ENCODE measurements at places on chromosomes 6 and 20. TPM values are rescaled to one million over a fixed set of nuclear protein-coding genes. Genes with fewer than 3 reads are reported as not detected.

Gene DEFB132
- total RNA-seq: not detected

Gene ADTRP
- total RNA-seq: 0.54 TPM

Gene MDFI
- total RNA-seq: 23.9 TPM

Gene ZNF391
- 3.7 TPM for total RNA-seq

Gene RAMACL
- total RNA-seq: 2.2 TPM

Gene POPDC3
- 3.8 TPM for total RNA-seq

Gene NNAT
- total RNA-seq: not detected

Gene KIAA0408
- total RNA-seq: 0.91 TPM

Gene GJA1
- 147 TPM for total RNA-seq

Gene MUCL3
- total RNA-seq: 0.07 TPM

DNA sequence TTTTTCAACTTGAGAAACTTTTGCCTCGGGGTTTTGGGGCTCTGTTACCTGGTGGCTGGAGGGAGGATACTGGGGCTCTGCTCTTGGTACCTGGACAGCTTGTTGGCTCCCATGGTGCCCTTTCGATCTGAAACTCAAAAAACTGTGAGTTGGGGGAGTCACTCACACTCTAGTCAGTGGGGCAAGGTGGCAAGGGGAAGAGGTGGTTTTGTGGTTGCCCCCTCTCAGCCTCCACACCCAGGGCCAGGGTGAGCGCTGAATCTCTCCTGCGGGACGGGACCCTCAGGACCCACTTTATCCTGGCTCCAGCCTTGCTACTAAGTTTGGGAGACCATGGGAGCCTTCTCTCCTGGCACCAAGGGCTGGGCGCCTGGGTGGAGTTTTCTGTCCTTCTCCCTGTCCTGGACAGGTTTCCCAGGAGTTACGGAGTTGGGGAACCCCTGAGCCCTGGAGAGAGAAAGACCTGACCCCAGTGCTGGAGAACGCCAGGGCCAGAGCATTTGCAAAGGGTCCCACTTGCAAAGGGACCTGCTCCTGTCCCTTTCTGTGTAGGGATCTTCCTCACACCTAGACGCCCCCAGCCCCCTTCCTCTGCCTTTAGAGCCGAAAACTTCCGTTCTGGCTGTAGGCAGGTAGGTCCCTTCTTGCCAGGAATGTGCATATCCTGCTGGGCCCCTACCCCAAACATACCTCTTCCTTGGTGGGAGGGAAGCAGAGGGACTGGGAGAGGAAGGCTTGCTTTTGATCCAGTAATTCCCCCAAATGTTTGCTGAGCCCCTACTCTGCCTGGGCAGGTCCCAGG, 2.9 kb downstream of the FOXP4 start:
- H3K4me1 ChIP-seq: peaks cover 11% of the 10 kb centered on the region
- H3K27me3 ChIP-seq: no peaks in the 10 kb centered on the region
- H3K27ac ChIP-seq: no peak overlapping the region

DNA sequence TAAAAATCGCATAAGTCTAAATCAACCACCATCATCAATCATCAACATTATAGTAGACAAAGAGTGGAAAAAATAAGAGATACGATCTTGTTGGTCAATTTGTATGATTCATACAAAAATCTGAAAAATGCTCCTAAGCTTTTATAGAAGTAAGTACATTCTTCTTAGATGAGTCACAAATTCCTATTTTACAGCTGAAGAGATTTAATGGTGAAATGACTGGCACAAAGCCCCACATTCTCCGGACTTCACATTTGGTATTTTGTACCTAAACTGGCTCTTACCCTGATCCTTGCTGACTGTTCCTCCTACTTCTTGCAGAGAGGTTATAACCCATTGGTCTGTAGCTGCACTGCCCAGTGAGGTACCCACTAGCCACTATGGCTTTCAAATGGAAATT, 29.9 kb upstream of the PREP start:
- no peak overlapping the region for H3K4me3 ChIP-seq
- H3K27me3 ChIP-seq: no peaks in the 10 kb centered on the region
- H3K36me3 ChIP-seq: peaks cover 6% of the 10 kb centered on the region
- peaks cover 31% of the 10 kb centered on the region for H3K4me1 ChIP-seq

DNA sequence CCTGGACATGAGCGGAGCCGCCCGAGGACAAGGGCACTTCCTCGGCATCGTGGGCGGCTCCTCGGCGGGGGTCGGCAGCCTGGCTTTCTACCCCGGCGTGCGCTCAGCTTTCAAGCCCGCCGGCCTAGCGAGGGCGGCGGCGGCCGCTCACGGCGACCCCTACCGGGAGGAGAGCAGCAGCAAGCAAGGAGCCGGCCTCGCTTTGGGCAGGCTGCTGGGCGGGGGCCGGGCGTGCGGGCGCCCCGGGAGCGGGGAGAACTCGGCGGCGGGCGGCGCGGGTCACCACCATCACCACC, 6.7 kb downstream of the PRDM13 start:
- no peak overlapping the region for H3K27ac ChIP-seq
- H3K4me1 ChIP-seq: no peaks in the 10 kb centered on the region
- DNase-seq: peak; percentile 67
- H3K36me3 ChIP-seq: peaks cover 14% of the 10 kb centered on the region

GRCh38 chr20:48819821-48820648, 7.8 kb downstream of the PREX1 start:
- no peak overlapping the region for H3K4me3 ChIP-seq
- no peak overlapping the region for H3K27ac ChIP-seq
- no peaks in the 10 kb centered on the region for H3K4me1 ChIP-seq
- no peaks in the 10 kb centered on the region for H3K27me3 ChIP-seq
- no peak for DNase-seq
- H3K36me3 ChIP-seq: no peaks in the 10 kb centered on the region

- H3K4me1 ChIP-seq: peaks cover 21% of the 10 kb centered on the region
- H3K27me3 ChIP-seq: peaks cover 13% of the 10 kb centered on the region
- no peak overlapping the region for H3K4me3 ChIP-seq
- no peaks in the 10 kb centered on the region for H3K36me3 ChIP-seq
These were observed 18.9 kb upstream of the TRAM2 start for GRCh38 chr6:52595796-52596130.

DNA sequence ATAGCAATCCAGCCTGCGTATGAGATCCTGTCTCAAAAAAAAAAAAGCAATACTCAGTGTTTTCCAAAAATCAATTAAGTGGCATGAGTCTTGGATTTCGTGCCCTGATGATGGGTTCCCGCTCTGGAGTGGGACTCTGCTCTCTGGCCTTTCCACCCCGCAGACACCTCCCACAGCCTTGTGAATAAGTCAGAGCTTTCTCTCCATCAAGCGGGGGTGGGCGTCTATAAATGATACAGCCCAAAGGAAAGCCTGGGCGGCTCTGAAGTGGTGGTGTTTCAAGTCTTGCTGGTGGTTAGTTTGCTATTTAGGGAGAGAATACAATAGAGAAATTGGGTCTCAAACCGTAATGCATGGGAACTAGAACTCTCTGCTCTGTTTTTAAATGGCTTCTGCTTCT, 52.5 kb upstream of the TAGAP start:
- DNase-seq: no peak
- no peak overlapping the region for H3K27ac ChIP-seq
- H3K27me3 ChIP-seq: peaks cover 21% of the 10 kb centered on the region
- H3K4me3 ChIP-seq: no peak overlapping the region

- H3K27me3 ChIP-seq: no peaks in the 10 kb centered on the region
- no peaks in the 10 kb centered on the region for H3K4me1 ChIP-seq
- DNase-seq: peak; percentile 70
- H3K27ac ChIP-seq: no peak overlapping the region
- peak overlapping the region; percentile 59 for H3K4me3 ChIP-seq
These were observed 2.6 kb upstream of the TFAP2C start for GRCh38 chr20:56626367-56627121.

- H3K27me3 ChIP-seq: no peaks in the 10 kb centered on the region
- no peak for DNase-seq
- H3K4me1 ChIP-seq: peaks cover 7% of the 10 kb centered on the region
These were observed 26.2 kb downstream of the RNF144B start for GRCh38 chr6:18413381-18413780.

DNA sequence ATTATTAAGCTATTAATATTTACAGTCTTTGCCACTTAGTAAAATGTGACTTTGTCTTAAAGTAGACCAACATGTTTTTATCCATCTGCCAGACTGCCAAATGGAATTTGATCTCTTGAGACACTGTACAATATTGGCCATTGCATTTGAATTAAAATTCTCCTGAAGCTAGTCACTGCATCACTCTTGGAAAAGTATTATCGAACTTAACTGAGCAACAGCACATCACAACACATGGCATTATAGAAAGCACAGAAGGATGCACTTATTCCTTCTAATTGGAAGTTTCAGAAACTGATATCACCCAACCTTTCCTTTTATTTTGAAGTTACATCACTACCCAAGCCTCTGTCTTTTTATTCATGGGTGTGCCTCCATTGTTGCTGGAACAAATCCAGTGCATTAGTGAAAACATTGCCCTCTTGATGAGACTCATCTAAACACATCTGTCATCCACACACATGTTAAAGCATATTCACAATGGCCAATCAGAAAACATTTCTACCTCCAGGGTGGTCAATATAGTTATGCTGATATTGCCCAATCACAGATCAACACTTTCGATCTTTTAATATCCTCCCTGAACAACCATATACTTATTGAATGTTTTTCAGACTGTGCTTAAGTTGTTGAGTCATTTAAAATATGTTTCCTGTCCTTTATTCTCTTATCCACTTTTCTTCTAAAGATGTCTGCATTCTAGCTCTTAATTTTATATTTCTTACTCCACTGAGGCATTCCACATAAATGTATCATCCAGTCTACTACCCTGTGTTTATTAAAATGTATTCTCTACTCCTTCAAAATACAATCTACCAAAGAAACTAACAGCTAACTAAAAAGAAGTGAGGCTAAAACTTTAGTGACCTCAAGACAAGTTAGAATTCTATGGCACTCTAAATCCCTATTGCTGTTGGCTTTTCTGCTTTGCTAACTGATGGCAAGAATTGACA, 535.0 kb downstream of the RFPL4B start:
- DNase-seq: no peak
- H3K4me1 ChIP-seq: no peaks in the 10 kb centered on the region
- H3K4me3 ChIP-seq: no peak overlapping the region
- H3K36me3 ChIP-seq: no peaks in the 10 kb centered on the region

- H3K4me3 ChIP-seq: no peak overlapping the region
- H3K4me1 ChIP-seq: no peaks in the 10 kb centered on the region
- no peaks in the 10 kb centered on the region for H3K27me3 ChIP-seq
- H3K27ac ChIP-seq: no peak overlapping the region
- no peaks in the 10 kb centered on the region for H3K36me3 ChIP-seq
These were observed 28.2 kb downstream of the SYTL3 start for GRCh38 chr6:158677906-158678578.

DNA sequence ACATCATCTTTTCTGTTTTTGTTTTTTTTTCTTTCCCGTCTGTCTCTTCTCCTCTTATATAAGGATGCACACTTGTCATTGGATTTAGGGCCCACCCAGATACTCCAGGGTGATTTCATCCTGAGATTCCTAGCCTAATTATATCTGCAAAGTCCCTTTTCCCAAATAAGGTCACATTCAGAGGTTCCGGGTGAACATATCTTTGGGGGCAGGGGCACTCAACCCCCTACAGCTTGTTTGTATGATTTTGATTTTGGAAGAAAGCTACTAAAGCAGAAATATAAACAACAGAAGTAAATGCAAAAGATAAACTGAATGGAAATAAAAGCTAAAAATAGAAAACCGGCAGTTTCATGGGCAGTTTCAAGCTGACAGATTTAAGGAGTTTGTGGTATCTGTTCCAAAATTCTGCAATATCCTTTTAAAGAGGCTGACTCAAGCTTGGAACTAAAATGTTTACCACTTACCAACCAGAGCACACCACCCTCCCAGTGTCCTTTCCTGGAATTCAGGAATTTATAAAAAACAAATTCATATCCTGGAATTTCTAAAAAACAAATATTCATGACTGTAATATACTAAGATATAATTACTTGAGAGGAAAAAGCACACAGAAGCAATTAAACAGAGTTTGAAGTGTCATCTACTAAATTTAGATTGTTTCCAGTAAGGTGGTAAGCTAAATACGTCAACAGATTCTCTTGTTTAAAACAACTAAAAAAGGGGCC, 100.0 kb upstream of the CARMIL1 start:
- no peak overlapping the region for H3K4me3 ChIP-seq
- no peak overlapping the region for H3K27ac ChIP-seq
- no peaks in the 10 kb centered on the region for H3K27me3 ChIP-seq
- peaks cover 23% of the 10 kb centered on the region for H3K4me1 ChIP-seq

GRCh38 chr20:45342855-45343531, 5.2 kb downstream of the SDC4 start:
- peak overlapping the region; percentile 99 for H3K27ac ChIP-seq
- H3K27me3 ChIP-seq: no peaks in the 10 kb centered on the region
- H3K4me1 ChIP-seq: peaks cover 82% of the 10 kb centered on the region
- H3K36me3 ChIP-seq: peaks cover 98% of the 10 kb centered on the region
- H3K4me3 ChIP-seq: peak overlapping the region; percentile 95

- DNase-seq: no peak
- peaks cover 12% of the 10 kb centered on the region for H3K36me3 ChIP-seq
- H3K4me3 ChIP-seq: no peak overlapping the region
- H3K27ac ChIP-seq: no peak overlapping the region
- no peaks in the 10 kb centered on the region for H3K27me3 ChIP-seq
- no peaks in the 10 kb centered on the region for H3K4me1 ChIP-seq
These were observed 32.4 kb downstream of the ATG5 start for GRCh38 chr6:106293116-106293515.

GRCh38 chr20:20358801-20359200, 9.1 kb upstream of the INSM1 start:
- H3K4me3 ChIP-seq: no peak overlapping the region
- no peaks in the 10 kb centered on the region for H3K4me1 ChIP-seq
- H3K27ac ChIP-seq: no peak overlapping the region
- peaks cover 19% of the 10 kb centered on the region for H3K27me3 ChIP-seq
- DNase-seq: no peak

- peaks cover 10% of the 10 kb centered on the region for H3K4me1 ChIP-seq
- no peak overlapping the region for H3K4me3 ChIP-seq
- H3K36me3 ChIP-seq: no peaks in the 10 kb centered on the region
- no peak overlapping the region for H3K27ac ChIP-seq
These were observed 218.2 kb downstream of the BMP7 start for GRCh38 chr20:57048027-57048869.

- H3K4me3 ChIP-seq: no peak overlapping the region
- no peak for DNase-seq
- H3K4me1 ChIP-seq: no peaks in the 10 kb centered on the region
- no peak overlapping the region for H3K27ac ChIP-seq
These were observed 78.0 kb downstream of the DZANK1 start for GRCh38 chr20:18388860-18389259.

- DNase-seq: no peak
- no peaks in the 10 kb centered on the region for H3K36me3 ChIP-seq
- no peaks in the 10 kb centered on the region for H3K4me1 ChIP-seq
- H3K27ac ChIP-seq: no peak overlapping the region
- H3K4me3 ChIP-seq: no peak overlapping the region
These were observed 95.7 kb downstream of the HS3ST5 start for GRCh38 chr6:114247101-114247500.

DNA sequence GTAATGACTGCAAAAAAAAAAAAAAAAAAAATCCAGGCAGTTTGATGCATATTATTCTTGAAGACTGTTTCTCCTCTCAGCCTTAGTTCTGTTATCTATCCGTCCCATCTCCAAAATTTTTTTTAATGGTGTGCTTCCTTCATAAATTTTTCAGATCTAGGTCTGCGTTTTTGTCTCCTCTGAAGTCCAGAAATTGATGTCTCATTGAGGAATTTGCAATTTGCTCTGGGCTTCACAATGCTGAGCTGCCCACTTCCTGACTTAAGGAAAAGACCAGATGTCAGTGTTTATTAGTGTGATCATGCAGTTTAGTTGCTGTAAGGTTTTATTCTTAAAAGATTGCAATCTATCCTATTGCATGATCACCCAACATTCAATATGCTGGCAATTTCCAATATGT, 297.6 kb downstream of the ZNF217 start:
- DNase-seq: no peak
- no peak overlapping the region for H3K27ac ChIP-seq
- H3K27me3 ChIP-seq: peaks cover 68% of the 10 kb centered on the region
- no peaks in the 10 kb centered on the region for H3K4me1 ChIP-seq
